GM23248 (cell line): ENCODE measurements at places on chromosomes 6 and 20.

DNA sequence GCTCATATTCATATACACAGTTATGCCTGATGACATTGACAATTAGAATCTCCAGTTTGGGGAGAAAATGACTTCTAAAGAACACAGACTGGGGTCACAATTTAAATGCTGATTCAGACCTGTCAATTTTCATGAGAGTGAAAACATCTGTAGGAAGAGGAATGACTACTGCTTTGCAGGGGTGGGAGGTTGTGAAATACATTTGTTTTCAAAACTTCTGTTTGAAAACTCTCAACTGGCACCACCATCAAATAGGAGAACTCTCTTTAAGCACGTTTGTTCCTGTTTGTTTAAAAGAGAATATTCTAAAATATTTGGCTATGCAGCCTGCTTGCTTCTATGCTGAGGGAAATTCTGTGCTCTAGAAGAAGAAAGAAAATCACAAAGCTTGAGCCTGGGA, 50.8 kb upstream of the ADGRF5 start:
- H3K4me1 ChIP-seq = no peaks in the 10 kb centered on the region
- H3K36me3 ChIP-seq = no peaks in the 10 kb centered on the region
- 0 out of 2 replicates have a peak, but pooled peaks cover 4% of the 10 kb centered on the region for H3K27me3 ChIP-seq
- no peak overlapping the region for H3K27ac ChIP-seq
- no peak for DNase-seq
- H3K4me3 ChIP-seq = no peak overlapping the region

GRCh38 chr6:29967379-29968010, 25.2 kb downstream of the HLA-A start:
- no peak overlapping the region for H3K27ac ChIP-seq
- no peaks in the 10 kb centered on the region for H3K36me3 ChIP-seq
- peak; percentile 37 for DNase-seq
- no peak overlapping the region for H3K4me3 ChIP-seq
- H3K27me3 ChIP-seq = no peaks in the 10 kb centered on the region
- peaks cover 33% of the 10 kb centered on the region for H3K4me1 ChIP-seq

GRCh38 chr20:14208956-14209355, 128.5 kb downstream of the FLRT3 start:
- H3K4me3 ChIP-seq = no peak overlapping the region
- H3K27me3 ChIP-seq = no peaks in the 10 kb centered on the region

GRCh38 chr20:31949877-31950646, 1.8 kb downstream of the PDRG1 start:
- no peak for DNase-seq
- H3K27ac ChIP-seq = no peak overlapping the region
- peak overlapping the region; percentile 99 for H3K4me3 ChIP-seq
- peaks cover 19% of the 10 kb centered on the region for H3K36me3 ChIP-seq
- no peaks in the 10 kb centered on the region for H3K27me3 ChIP-seq

- no peaks in the 10 kb centered on the region for H3K36me3 ChIP-seq
- no peak overlapping the region for H3K27ac ChIP-seq
- no peak for DNase-seq
- H3K4me1 ChIP-seq = peaks cover 9% of the 10 kb centered on the region; the same call in 1 of the 2 replicates
- H3K4me3 ChIP-seq = no peak overlapping the region
- no peaks in the 10 kb centered on the region for H3K27me3 ChIP-seq
Measured at GRCh38 chr20:9114709-9115108, 45.8 kb downstream of the PLCB4 start.

GRCh38 chr20:41168281-41169161, 31.2 kb downstream of the PLCG1 start:
- no peak overlapping the region for H3K4me3 ChIP-seq
- H3K27me3 ChIP-seq = no peaks in the 10 kb centered on the region
- H3K36me3 ChIP-seq = no peaks in the 10 kb centered on the region; the same call in 1 of the 2 replicates
- 0 out of 2 replicates have a peak, but pooled peaks cover 6% of the 10 kb centered on the region for H3K4me1 ChIP-seq

- H3K27me3 ChIP-seq = peaks cover 14% of the 10 kb centered on the region
- peak; percentile 27 for DNase-seq
- no peak overlapping the region for H3K27ac ChIP-seq
- no peaks in the 10 kb centered on the region for H3K4me1 ChIP-seq
- H3K4me3 ChIP-seq = no peak overlapping the region
- no peaks in the 10 kb centered on the region for H3K36me3 ChIP-seq
Measured at GRCh38 chr20:64131406-64131805, 24.0 kb upstream of the NPBWR2 start.

DNA sequence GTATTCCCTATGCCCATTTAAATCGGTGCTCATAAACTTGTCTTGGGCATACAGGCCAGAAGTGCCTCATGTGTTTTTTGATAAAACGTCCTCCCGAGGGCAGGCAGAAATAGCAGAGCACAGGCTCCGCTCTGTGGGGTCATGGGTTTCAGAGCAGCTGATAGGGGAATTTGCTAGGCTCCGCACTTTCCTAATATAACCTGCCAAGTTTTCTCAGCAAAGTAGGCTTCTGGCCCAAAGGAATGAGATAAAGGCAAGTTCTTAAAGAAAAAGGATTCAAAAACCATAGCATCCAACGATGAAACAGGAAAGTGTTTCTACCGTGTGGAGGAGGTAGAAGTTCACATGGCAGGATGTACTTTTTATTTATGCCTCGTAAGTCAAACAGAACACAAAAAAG, 69.8 kb upstream of the RALGAPA2 start:
- H3K4me3 ChIP-seq = no peak overlapping the region
- no peak for DNase-seq
- no peaks in the 10 kb centered on the region for H3K4me1 ChIP-seq
